ENCODE measurements at places on chromosomes 4 and X.

GRCh38 chr4:118969359-118969758 is 80.7 kb downstream of the SYNPO2 start:
- no peak for DNase-seq

- no peak for DNase-seq
Observed at GRCh38 chrX:121569609-121570008, 522.2 kb downstream of the GLUD2 start.

DNA sequence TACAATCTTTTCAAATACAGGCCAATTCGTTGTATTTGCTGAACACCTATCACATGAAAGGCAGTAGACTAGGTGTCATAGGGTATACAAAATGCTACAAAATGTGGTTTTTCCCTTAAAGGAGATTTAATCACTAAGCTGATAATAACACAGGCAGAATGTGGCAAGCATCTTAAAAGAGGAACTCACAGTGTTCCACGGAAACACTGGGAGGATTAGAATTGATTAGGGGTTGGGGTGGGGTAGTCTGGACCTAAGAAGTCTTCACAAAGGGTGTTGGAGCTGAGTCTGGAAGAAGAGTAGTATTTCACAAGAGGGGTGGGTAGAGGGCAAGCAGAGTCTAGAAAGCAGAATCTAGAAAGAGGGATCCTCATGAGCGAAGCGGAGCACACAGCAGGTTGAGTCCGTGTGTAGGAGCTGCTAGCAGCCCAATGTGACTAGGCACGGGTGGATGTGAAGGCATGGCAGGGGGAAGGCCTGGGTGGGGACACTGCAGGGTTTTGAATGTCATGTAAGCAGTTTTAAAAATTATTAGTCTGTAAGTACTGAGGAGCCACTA is 123.6 kb downstream of the MGST2 start:
- no peak for DNase-seq

- no peak for DNase-seq
Observed at GRCh38 chrX:121254336-121254735, 206.9 kb downstream of the GLUD2 start.

GRCh38 chr4:174444390-174444789 is 77.9 kb downstream of the HPGD start:
- no peak for DNase-seq

DNA sequence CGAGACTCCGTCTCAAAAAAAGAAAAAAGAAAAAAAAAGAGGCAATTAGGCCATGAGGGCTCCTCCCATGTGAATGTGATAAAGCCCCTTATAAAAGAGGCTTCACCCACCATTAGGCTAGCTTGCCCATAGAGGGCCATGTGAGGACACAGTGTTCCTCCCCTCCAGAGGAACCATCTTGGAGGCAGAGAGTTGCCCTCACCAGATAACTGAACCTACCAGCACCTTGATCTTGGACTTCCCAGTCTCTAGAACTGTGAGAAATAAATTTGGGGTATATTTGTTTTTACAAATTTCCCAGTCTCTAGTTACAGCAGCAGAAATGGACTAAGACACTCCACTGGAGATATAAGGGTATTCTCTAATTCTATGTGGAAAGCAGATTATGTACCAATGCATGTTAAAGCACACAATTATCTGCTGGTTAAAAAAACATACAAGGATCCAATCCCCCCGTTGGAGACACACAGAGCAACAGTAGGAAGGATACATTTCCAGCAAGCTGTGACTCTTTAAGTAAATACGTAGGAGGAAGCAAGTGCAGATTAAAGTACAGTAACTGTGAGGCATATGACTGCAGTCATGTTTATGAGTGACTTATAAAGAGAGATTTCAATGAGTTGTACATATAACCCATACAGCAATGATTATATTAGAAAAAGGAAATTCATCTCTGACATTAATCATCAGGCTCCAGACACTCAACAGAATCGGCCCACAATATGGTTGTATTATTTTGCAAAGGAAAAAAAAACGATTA is 21.4 kb downstream of the SH3RF1 start:
- DNase-seq = no peak

DNA sequence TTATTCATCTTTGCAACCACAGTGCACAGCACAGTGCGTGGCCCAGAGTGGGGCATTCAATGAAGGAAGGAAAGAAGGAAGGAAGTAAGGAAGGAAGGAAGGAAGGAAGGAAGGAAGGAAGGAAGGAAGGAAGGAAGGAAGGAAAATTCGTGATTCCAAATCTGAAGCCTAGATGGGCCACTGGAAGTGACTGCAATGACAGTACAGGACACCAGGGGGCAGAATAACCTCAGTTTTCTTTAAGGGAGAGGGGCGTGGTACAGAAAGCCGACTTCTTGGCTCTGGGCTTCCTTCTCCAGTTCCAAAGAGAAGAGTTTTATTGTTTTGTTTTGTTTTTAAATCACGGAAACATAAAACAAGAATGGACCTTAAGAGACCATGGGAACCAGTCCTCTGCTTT is 47.8 kb downstream of the APLN start:
- peak; percentile 12 for DNase-seq

- DNase-seq = no peak
Observed at GRCh38 chrX:53188763-53189162, 36.2 kb downstream of the KDM5C start.

DNA sequence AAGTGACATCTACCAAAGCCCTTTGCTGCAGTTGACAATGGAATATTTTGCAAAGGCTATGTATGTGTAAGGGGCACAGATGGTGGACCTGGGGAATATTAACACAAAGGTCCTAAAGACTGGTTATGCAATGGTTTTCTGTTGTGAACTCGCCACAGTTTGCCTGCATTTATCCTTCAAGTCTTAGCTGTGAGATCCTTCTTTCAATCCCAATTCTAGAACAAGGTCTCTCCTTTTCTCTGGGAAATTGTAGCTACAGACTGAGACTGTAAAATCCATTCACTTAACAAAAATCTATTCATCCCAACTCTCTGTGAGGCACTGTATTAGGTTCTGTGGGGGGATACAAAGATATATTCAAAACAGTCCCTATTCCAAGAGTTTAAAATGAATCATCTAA is 250.4 kb downstream of the GPM6A start:
- no peak for DNase-seq

DNA sequence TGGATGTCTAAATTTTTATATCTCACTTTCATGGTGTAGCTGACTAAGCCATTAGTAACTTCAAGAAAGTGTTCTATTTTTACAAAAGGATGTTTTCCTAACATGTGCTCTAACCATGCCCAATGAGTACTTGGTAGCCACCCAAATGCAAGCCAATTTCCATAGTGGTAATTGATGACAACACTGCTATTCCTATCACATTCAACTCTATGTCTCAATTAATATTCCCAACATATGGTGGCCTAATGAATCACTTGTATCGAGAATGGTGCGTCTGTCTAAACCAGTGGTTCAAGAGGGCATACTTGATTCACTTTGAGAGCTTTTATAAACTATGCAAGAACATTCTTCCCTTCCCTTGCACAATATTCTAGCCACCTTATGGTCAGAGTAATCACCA is 112.9 kb upstream of the GPRIN3 start:
- no peak for DNase-seq
